ENCODE measurements at places on chromosomes 7 and 10. TPM values are rescaled to one million over a fixed set of nuclear protein-coding genes. Genes with fewer than 3 reads are reported as not detected.

The PRSS1 gene
- not detected for polyA plus RNA-seq

The PKD2L1 gene
- not detected for polyA plus RNA-seq

The GDF10 gene
- not detected for polyA plus RNA-seq

The VIPR2 gene
- 0.02 TPM for polyA plus RNA-seq

The NUTM2B gene
- 0.25 TPM for polyA plus RNA-seq

The IPMK gene
- 0.88 TPM for polyA plus RNA-seq

The GNG11 gene
- polyA plus RNA-seq = 9.8 TPM

DNA sequence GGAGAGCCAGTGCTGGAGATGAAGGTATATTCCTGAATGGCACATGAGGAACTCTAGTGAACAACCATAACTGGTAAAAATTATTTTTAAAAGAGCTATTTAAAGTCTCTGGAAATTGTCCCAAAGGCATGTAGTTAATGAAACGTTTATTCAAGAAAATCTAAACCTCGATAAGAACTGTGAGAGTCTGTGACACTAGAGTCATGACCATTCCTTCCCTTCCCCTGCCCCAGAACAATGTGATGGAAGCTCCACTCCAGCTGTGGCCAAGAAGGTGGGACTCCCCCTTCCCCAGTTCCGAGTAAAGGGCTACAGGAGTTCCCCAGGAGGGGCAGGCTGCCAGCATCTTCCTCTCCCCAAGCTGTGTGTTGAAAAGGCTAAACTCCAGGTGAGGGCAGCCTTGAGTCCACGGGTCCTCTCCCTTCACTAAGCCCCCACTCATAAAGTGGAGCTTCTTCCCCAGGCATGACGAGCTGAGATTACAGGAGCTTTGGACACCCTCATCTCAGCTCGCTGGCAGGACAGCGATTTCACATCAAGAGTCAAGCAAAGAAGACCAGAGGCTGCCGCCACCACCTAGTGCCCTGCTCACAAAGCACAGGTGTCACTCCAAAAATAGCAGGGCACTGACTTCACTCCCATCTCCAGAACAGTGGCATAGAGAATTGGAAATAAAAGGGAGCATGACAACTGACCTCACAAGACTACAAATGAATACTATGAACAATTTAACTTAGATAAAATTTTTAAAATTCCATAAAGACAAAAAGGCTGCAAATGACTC, 68.5 kb downstream of the NHLRC2 start:
- H3K27me3 ChIP-seq = no peaks in the 10 kb centered on the region
- no peak overlapping the region for H3K27ac ChIP-seq
- peaks cover under 1% of the 10 kb centered on the region for H3K36me3 ChIP-seq
- H3K4me3 ChIP-seq = no peak overlapping the region
- H3K4me1 ChIP-seq = peaks cover 10% of the 10 kb centered on the region
- no peak for DNase-seq

DNA sequence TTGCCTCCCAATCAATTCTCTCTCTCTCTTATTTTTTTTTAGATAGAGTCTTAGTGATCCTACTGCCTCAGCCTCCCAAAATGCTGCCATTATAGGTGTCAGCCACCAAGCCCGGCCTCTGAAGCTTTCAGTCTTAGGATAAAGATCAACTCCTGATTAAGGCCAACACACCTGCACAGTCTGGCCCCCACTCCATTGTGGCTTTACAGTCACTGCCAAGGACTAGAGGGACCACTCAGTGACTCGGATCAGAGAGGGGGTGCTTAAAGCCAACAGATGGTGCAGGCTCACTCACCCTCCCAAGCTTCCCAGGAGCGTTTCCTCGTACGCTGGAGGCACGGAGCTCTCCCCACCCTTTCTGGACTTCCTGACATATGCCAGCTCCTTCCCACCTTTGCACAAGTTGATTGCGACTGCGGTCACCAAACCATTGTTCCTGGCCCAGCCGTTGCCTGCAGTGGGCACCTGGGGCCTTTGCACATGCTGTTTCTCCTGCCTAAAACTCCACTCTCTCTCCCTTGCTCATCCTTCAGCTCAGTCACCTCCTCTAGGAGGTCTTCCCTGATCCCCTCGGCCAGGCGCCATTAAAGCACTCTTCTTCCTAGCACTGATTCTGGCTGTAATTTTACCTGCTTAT, 1.7 kb upstream of the CDH23 start:
- no peak overlapping the region for H3K27ac ChIP-seq
- H3K27me3 ChIP-seq = peaks cover 48% of the 10 kb centered on the region
- DNase-seq = no peak
- H3K4me1 ChIP-seq = peaks cover 9% of the 10 kb centered on the region
- no peaks in the 10 kb centered on the region for H3K36me3 ChIP-seq

DNA sequence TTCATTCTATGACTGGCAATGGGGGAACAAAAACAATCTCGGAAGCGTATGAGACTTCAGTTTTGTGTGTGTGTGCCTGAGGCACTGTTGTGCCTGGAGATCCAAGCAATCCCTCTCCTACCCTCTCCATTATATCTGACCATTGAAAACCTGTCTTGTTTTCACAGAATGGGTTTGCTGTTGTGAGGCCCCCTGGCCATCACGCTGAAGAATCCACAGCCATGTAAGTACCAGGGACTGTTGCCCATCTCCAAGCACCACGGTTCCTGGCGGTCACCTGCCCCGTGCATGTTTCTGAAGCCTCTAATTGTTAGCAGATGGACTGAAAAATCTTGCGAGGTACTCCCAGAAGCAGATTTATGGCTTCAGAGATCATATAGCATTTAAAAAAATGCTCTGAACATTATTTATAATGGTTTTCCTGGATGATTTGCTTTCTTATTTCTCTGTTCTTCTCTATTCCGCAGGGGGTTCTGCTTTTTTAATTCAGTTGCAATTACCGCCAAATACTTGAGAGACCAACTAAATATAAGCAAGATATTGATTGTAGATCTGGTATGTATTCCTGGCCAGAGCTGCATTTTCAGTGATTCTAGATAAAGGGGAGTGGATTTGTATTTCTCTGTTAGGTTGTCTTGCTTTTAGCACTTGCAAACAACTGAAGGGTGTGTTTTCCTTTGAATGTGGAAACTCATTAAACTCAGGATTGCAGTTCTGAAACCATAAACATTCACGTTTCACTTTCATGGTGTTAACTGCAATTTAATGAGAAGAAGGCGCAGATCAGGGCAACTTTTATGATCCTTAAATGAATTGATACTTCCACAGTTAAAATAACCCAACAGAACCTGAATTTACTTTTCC, 288.2 kb downstream of the TWIST1 start:
- peak overlapping the region; percentile 54 for H3K27ac ChIP-seq
- H3K4me1 ChIP-seq = peaks cover 37% of the 10 kb centered on the region
- H3K27me3 ChIP-seq = no peaks in the 10 kb centered on the region
- H3K4me3 ChIP-seq = no peak overlapping the region
- DNase-seq = peak; percentile 61

GRCh38 chr10:22308390-22308789, 7.8 kb upstream of the COMMD3 start:
- H3K27ac ChIP-seq = no peak overlapping the region
- H3K27me3 ChIP-seq = no peaks in the 10 kb centered on the region
- no peaks in the 10 kb centered on the region for H3K4me1 ChIP-seq
- no peak for DNase-seq

DNA sequence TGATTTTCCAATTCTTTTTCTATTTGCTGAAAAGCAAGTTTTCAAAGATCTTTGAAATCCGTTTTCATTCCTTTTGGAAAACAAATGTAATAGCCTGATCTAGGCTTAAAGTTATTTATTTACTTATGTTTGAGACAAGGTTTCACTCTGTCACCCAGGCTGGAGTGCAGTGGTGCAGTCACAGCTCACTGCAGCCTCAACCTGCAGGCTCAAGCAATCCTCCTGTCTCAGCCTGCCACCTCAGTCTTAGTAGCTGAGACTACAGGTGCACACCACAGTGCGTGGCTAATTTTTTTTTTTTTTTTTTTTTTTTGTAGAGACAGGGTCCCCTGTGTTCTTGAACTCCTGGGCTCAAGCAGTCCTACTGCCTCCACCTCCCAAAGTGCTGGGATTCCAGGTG, 4.6 kb downstream of the ST7 start:
- no peak overlapping the region for H3K4me3 ChIP-seq
- H3K27ac ChIP-seq = no peak overlapping the region
- peaks cover 17% of the 10 kb centered on the region for H3K4me1 ChIP-seq
- H3K27me3 ChIP-seq = no peaks in the 10 kb centered on the region
- no peak for DNase-seq
- H3K36me3 ChIP-seq = no peaks in the 10 kb centered on the region

DNA sequence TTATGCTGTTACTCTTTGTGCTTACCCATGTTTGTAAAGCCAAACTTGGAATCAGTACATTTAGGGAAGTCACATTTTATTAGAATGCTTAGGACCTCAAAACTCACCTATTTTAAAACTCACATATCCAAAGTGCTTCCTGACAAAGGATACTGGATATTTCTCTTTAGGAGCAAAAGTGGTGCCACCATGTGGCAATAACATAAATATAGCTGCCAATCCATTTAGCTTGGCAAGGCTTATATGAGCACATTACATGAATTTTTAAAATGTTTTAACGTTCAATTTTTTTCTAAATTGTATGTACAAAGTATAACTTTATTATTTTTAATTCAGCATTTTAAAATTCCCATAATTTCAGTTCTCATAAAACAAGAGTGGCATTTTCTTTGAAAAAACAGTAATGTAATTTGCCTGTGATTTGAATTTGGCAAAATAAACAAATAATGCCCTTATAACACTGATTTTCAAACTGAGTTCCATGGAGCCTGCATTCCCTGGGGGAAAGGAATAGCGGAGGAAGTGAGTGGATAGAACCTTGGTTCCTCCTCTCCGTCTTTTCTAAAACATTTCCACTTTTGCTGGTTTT, 75.4 kb downstream of the HDAC9 start:
- H3K27ac ChIP-seq = peak overlapping the region; percentile 53
- H3K36me3 ChIP-seq = peaks cover 4% of the 10 kb centered on the region

- no peak overlapping the region for H3K4me3 ChIP-seq
- H3K27ac ChIP-seq = no peak overlapping the region
- H3K4me1 ChIP-seq = no peaks in the 10 kb centered on the region
- DNase-seq = no peak
These were observed 1.1 kb downstream of the CCDC3 start for GRCh38 chr10:13000431-13000830.

DNA sequence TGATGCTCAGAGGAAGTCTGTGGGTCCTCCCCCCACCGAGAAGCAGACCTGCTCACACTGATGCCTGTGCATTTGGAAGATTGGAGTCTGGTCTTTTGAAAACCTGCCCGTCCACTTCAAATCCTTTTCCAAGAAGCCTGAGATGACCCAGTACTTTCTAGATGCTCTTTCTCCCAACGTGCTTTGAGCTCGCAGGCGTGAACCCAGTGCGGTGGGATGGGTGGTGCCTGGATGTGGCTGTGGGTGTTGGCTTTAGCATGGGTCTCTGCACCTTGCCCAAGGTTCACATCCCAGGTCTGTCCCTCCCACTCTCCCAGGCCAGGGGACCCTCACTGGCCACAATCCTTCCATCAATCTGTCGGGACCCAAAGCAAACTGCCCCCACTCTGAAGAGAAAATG, 170.2 kb downstream of the ADARB2 start:
- H3K4me1 ChIP-seq = no peaks in the 10 kb centered on the region
- no peaks in the 10 kb centered on the region for H3K27me3 ChIP-seq
- H3K36me3 ChIP-seq = no peaks in the 10 kb centered on the region
- H3K27ac ChIP-seq = no peak overlapping the region
- H3K4me3 ChIP-seq = no peak overlapping the region

DNA sequence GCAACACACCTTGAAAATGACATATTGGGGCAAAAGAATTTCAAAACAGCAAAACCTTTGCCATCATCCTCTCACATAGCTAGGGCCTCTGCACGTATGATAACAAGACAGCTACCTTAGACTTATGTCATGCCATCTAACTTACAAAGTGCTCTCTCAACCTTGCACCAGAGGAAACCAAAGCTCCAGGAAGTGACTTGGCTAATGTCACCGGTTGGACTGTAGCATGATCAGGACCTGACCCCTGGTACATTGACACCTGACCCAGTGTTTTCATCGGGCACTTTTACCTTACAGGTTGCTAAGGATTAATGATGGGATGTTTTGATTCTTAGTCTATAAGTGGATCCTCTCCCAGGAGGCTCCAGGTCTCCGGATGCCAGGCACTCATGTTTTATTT, 529.8 kb upstream of the GALNT17 start:
- no peak overlapping the region for H3K4me3 ChIP-seq
- H3K36me3 ChIP-seq = no peaks in the 10 kb centered on the region
- H3K27me3 ChIP-seq = no peaks in the 10 kb centered on the region
- no peak overlapping the region for H3K27ac ChIP-seq

Measured in SK-N-SH (cell line).